ENCODE measurements at places on chromosomes 3 and 15. TPM values are rescaled to one million over a fixed set of nuclear protein-coding genes. Genes with fewer than 3 reads are reported as not detected.

ANKUB1 gene
- not detected for total RNA-seq

ST3GAL6 gene
- 5.4 TPM for total RNA-seq

PLSCR5 gene
- not detected for total RNA-seq

SV2B gene
- total RNA-seq: not detected

MESP2 gene
- total RNA-seq: 1.3 TPM

CCR8 gene
- not detected for total RNA-seq

ZNF710 gene
- total RNA-seq: 23.4 TPM

TMED3 gene
- total RNA-seq: 58.6 TPM

MYO5C gene
- 35.6 TPM for total RNA-seq

GRCh38 chr15:65134538-65134937 is 930 bp upstream of the PDCD7 start:
- no peak for DNase-seq

DNA sequence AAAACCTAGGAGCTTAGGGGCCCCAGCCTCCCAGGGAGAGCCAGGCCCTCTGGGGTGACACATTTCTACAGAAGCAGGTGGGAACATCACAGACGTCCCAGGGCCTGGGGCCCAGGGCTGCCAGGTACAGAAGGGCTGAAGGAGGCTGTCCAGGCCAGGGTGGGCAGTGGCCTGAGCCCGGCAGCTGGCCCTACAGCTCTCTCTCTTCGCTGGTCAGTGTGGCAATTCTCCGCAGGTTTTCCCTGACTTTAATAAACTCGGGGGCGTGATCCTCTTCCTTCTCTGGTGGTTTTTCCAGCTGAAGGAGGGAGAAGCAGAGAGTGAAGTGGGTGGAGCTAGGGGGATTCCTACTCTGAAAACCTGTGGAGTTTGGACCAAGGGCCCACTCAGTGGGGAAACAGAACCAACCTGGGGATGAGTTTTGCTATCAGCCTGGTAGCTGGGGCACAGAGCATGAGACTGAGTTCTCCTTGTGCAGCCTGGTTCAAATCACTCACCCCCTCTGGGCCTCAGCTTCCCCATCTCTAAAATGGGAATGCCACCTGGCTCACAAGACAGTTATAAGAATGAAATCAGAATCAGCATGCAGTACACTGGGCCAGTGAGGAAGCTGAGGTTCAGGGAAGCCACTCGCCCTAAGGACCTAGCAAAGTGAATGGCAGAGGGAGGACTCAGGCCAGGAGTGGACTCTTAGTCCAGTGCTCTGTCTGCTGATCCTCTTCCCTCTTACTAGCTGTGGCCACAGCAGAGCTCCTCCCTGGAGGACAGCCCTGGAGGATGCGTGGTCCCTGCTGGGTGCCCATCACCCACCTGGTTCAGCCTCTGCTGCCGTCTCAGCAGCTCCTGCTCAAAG is 10.6 kb downstream of the FAM107A start:
- no peak for DNase-seq

DNA sequence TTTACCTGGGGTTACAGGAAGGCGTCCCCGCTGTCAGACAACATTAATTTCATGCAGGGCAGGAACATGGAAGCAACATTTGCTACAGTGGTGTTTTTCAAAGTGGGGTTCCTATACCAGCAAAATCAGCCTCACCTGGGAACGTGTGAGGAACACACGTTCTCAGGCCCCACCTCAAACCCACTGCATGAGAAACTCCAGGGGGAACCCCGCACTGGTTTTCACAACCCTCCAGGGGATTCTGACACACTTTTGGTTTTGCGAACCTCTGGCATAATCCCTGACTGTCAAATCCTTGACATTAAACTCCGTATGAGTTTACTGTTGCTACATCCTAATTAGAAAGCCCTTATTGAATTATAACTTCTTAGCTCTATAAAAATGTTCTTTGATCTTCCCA is 127.7 kb downstream of the LRRK1 start:
- DNase-seq: no peak

DNA sequence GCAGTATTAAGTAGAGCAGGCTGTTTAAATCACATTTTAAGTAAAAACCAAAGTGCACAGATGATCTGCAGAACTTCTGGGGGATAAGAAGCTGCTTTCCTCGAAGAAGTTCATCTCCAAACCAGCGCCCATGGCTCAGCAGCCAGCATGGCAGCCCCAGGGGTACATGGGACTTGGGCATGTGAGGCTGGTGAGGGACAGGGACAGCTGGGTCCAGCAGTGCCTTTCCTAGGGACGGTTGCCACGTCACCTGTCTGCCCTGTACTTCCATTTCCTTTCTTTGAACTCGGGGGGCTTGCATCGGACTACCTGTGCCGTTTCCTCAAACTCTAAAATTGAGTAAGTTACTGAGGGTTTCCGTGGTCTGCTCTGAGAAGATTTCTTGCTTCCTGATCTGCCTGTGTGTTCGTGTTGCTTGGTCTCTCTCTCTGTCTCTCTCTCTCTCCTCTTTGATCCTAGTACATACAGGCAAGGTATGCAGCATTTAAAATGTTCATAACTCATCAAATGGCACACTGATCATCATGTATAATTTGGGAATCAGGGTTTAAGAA is 67.6 kb downstream of the IGF1R start:
- no peak for DNase-seq

- no peak for DNase-seq
Measured at GRCh38 chr3:30613133-30613825, 6.9 kb downstream of the TGFBR2 start.

DNA sequence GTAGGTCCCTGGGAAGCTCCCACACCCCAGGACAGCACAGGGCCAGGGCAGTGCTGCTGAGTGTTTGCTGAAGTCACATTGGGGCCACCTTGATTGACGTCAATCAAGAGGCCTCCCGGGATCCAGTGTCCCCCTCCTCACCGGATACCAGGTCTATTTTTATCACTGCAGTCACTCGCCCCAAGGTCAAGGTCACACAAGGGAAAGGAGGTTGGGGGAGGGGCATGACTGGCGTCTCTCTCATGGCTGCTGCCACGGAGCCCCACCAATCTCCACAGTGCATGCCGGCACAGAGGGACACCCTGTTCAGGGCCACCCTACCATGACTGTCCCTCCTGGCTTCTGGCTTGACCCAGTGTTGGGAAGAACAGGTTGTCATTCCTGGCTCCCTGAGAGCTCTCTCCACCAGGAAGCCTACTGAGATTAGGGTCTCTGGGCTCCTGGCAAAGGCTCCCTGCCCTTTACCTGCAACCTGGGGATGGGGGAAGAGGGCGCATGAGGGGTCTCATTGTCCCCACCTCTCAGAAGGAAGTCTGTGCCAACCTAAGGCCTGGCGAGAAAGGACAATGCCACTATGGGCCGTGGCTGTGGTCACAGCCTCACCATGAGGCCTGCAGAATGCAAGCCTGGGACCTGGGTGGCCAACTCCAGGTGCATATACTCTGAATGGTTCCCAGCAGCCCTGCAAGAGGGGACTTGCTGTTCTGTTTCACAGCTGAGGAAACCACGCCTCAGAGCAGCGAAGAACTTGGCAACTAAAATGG is 1.5 kb downstream of the MYL3 start:
- no peak for DNase-seq

GRCh38 chr3:57559526-57559925 is 3.5 kb downstream of the PDE12 start:
- DNase-seq: no peak

GRCh38 chr3:14343338-14344112 is 58.9 kb upstream of the SLC6A6 start:
- DNase-seq: no peak

GRCh38 chr15:93610944-93611343 is 521.9 kb upstream of the RGMA start:
- DNase-seq: no peak

DNA sequence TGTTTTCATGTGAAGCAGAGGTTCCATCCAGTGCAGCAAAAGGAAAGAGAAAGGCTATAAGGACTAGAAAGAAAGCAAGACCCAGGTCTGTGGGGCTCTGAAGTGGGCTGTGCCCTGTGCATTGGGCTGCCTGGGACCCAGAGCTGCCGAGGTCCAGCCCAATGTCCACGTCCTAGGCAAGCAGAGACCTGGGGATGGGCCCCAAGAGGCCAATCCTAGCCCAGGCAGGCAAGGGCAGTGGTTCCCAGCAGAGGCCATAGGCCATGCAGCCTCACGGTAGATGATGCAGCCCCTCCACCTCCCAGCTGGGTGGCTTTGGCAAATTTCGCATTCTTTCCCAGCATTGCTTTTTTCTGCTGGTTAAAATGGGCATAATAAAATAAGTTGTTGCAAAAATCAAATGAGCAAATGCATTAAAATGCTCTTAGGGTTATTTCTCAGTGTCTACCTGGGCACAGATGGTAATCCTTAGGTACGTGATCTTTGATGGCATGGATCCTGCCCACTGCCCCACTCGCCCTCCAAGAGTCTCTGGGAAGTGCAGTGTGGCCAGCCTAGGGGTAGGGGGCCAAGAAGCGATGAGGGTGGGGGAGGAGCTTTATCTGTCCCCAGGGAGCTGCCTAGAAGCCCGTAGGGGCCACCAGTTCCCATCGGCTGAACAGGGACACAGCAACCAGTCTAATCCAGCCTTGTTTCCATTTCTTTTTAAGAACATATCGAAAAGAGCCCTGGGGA is 22.3 kb upstream of the GP9 start:
- no peak for DNase-seq

- DNase-seq: no peak
Measured at GRCh38 chr3:57569859-57570450, 13.9 kb downstream of the PDE12 start.

- peak; percentile 29 for DNase-seq
Measured at GRCh38 chr3:39260957-39261356, 18.9 kb downstream of the CX3CR1 start.

DNA sequence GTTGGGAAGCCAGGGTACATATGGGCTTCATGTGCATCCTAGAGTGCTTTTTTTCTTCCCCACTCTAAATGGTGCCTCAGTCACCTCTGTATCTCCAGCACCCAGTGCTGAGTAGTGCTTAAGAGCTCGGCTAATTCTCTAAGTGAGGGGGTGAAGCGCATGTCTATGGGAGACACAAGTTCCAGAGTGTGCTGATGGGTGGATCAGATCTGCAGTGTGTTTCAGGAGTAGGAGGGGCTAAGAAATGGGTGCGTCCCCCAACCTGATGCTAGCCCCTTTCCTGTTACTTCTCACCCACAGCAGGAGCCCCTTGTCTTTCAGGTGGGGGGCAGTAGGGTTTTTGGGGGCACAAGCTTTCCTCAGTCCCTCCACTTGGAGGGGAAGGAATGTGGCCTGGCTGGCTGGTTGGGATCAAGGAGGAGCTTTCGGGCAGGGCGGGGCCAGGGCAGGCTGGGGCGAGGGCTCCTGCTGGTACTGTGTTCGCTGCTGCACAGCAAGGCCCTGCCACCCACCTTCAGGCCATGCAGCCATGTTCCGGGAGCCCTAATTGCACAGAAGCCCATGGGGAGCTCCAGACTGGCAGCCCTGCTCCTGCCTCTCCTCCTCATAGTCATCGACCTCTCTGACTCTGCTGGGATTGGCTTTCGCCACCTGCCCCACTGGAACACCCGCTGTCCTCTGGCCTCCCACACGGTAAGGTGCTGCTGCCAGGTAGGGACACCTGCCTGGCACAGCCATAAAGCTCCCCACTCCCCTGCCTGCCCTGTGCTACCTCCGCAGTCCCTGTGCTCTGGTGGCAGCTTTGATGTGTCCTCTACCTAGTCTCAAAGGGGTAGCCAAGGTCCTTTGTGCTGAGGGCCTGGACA is at the start of gene IL17RE:
Gene IL17RE (plus strand): TSS at position 477 of the 866 bp plus-strand sequence. CDS start 85 bp downstream, at position 562.
- DNase-seq: peak; percentile 61

All from PC-9 (cell line).